ENCODE measurements at places on chromosomes 7 and 10.

DNA sequence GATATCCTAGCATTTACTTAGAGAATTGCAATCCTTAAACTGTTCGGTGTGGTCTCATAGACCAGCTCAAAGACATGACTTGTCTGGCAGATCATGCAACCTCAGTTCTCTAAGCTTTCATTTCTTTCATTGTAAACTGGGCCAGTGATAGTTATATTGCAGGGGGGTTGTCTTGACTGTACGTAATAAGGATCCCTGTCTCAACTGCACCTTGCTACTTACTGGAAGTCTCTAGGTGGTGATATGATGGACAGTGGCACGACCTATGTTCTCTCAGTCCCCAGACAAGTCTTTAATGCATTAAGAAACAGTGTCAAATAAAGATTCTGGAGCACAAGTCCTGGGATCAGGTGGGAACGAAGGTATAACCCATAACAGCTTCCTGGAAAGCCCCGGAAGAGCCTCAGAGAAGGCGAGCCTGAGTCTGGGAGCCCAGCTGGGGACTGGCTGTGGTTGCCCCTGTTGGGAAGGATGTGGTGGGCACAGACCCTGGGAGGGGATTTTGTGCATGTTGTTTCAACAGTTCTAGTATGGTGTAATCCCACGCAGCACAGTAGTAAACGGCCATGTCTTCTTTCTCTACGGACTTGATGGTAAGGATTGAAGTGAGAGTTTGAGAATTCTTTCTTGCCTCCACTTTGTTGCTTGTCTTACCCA is 26.0 kb upstream of the TARP start:
- no peak for DNase-seq

DNA sequence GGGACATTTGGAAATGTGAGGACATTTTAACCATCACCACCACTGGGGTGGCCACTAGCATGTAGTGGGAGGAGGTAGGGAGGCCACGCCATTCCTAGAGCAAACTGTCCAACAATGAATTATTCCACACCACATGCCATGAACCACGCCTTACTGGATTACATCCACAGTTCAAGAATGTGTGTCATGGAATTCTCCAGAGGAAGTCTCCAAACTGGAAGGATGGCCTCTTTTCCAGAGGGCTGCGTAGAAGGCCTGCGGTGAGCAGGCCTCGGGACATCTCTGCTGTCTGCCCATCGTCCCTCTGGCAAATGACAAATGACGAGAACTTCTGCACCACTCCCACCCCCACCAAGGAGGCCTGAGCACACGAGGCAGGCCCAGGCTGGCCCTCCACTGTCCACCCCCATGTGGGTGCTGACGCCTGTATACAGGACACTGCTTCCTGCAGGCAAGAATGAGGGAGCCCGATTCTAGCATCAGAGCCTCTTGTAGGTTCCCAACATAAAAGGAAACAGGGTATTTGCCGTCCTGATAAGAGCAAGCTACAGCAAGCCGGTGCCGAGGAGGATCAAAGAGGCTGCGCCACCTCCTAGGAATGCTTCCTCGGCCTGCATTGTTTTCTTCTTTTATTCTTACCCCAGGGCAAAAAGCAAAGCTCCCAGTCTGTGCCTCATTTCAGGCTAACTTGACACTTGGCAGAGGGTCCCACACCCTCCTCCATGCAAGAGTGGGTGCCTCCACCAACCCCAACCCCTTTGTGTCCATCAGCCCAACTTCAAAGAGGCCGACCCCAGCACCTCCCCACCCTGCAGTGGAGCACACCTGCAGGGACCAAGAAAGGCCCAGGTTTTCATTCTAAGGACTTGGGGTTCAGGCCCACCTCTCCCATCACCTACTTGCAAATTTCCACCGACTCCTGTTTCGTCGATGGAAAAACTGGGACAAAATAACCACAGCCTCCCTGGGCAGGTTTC is 23.9 kb downstream of the TNS3 start:
- no peak for DNase-seq

DNA sequence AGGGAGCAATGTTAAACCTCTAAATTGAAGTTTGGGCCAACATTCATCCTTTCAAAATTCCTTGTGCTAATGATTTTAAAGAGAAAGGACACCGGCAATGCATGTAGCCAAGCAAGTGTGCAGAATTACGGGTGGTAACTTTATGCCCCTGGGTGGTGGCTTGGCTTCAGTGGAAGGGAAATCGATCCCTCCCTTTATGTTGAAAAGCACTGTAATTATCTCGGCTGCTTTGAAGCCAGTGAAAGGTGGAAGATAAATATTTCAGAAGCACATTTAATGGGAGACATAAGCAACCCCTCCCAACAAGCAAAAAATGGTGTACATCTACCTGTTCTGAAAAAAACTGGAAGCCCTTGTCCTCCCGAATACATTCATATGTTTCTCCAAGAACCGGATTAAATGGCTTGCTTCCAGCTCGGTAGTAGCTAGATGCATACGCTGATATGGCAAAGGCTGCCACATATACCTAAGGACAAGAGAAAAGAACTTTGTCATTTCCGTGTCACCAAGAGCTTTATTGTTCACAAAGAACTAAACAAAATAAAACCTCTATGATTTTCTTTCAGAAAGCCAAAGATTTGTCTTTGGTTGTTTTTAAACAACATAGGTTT is 73.3 kb upstream of the GSDME start:
- no peak for DNase-seq

- no peak for DNase-seq
These were observed 8.0 kb upstream of the BEND7 start for GRCh38 chr10:13536674-13537366.

DNA sequence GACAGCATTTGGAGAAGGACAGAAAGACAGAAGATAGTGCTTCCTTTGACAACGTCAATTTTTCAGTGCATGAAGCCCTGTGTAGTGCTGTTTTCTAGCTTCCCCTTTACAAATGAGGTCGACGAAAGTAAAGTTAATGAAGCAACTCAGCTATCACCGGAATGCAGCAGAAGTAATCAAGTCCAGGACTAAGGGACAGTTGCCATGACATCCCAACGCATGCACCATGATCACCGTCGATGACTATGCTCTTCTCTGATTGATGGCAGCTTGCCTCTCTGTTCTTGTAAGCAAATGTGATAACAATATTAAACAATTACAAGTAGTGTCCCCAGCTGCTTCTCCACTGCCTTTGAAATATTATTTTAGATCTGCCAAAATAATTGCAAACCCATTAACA is 205.8 kb downstream of the FRMD4A start:
- DNase-seq: no peak

DNA sequence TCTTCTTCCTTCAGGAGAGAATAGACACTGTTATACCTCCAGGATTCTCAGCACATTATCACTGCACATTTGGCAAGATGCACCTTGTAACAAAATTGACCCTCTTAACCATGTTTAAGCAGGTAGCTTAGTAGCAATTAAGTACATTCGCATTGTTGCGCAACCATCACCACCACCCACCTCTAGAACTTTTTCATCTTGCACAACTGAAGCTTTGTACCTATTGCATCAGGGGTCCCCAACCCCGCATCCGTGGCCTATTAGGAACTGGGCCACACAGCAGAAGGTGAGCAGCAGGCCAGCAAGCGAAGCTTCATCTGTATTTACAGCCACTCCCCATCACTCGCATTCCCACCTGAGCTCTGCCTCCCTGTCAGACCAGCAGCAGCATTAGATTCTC is 29.9 kb upstream of the SMURF1 start:
- DNase-seq: no peak

GRCh38 chr7:91659096-91659495 is 221.4 kb downstream of the MTERF1 start:
- DNase-seq: no peak

DNA sequence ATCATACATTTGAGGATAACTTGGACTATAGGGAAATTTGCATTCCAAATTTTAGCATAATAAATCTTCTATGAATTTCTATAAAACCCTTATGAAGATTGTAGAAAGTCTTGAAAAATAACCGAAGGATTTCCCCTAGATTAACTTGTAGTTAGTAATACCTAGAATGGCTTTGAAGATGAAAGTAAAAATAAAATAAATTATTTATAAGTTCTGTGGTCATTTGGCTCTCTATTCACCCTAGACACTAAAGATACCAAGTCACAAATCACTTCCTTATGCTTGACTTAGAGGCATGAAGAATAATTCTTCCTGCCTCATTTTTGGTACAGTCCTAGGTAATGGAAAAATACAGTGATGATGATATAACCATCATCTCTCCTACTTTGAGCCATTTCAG is 79.3 kb downstream of the CSTF2T start:
- no peak for DNase-seq

GRCh38 chr7:110801502-110801901 is 289.4 kb upstream of the LRRN3 start:
- DNase-seq: no peak

DNA sequence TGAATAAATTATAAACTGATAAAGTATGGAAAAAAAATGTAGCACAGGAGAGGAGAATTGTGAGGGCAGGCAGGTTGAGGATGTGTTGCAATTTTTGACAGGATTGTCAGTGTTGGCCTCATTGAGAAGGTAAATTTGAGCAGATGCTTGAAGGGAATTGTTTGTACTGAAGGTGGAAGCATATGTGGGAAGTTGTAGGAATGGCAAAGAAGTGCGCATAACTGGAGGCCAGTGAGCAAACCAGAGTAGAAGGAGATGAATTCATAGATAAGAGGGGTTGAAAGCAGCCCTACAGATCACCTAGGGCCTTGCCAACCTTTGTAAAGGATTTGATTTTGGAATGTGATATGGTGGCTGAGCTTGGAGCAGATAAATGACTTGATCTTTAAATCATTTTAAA is 6.4 kb downstream of the DNAJB9 start:
- DNase-seq: no peak

GRCh38 chr10:11440250-11441150 is 170.9 kb downstream of the USP6NL start:
- DNase-seq: peak; percentile 14

GRCh38 chr10:129915526-129916378 is 48.3 kb downstream of the EBF3 start:
- DNase-seq: no peak

- no peak for DNase-seq
These were observed 6.1 kb upstream of the SH3PXD2A start for GRCh38 chr10:103861505-103861904.

DNA sequence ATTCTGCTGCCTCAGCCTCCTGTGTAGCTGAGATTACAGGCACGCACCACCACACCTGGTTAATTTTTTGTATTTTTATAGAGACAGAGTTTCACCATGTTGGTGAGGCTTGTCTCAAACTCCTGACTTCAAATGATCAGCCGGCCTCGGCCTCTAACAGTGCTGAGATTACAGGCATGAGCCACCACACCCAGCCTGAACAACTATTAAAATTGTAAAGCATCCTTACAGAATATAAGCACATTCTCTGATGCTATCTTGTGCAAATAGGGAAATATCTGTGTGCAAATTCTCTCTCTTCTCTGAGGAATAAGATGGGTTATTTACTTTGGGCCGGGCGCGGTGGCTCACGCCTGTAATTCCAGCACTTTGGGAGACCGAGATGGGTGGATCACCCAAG is 12.5 kb downstream of the NUDCD3 start:
- DNase-seq: no peak

DNA sequence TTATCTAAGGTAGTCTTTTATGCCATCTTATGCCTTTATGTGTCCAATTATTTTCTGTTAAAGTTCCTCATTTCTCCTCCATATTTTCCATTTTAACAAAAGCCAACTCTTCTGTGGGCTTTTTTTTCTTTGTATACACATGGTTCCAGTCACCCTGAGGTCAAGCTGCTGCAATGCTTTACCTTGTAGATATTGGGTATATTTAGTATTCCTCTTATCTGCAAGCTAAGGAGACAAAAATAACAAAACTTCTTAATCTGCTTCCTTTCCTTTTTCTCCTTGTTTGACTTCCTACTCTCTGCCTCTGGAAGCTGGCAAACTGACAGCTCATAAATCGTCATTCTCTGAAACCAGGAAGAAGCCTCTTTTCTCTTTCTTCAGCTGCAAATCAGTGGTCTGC is 885.0 kb upstream of the LRRN3 start:
- DNase-seq: no peak

Measured in activated T-cell treated with anti-CD3 and anti-CD28 coated beads for 4 hours (primary cell).